ENCODE measurements at places on chromosomes 7 and 10. TPM values are rescaled to one million over a fixed set of nuclear protein-coding genes. Genes with fewer than 3 reads are reported as not detected.
A peak's percentile ranks its signal among the peaks of the same experiment; 100 is the strongest.

DNA sequence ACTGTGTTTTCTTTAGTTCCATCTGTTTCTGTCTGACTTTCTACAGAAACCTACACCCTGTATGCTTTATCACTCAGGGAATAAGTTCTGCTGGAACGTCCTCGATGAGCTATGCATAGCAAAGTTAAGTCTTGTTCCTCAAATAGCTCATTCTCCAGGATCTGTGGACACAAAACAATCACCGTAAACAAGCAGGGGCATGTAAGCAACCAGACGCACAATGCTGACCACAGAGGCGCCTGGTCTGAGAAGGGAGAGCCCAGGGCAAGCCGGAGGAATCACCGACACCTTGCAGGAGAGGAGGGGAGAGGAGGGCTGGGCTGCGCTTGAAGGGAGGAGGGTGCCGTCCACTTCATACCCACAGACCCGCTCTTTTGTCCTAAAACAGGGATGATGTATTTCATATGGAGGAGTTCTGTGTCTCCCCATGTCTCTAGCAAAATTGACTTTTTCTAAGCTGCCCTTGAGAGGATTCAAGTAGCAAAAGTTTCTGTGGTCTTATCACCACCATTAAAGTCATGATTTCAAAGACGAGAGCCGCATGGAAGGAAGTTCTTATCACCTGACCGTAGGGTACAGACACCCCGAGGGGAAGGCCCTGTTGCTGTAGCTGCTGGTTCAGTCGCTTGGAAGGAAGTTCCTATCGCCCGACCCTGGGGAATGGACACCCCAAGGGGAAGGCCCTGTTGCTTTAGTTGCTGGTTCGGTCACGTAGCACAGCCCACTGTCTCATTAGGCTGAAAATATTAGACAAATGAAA, 14.3 kb downstream of the CALML3 start:
- DNase-seq = no peak

- DNase-seq = no peak
These were observed 528.9 kb downstream of the CNTNAP2 start for GRCh38 chr7:146645383-146645976.

- DNase-seq = no peak
These were observed 12.4 kb downstream of the PAPOLB start for GRCh38 chr7:4849390-4849789.

GRCh38 chr7:77395626-77396025, 20.5 kb downstream of the GSAP start:
- no peak for DNase-seq

DNA sequence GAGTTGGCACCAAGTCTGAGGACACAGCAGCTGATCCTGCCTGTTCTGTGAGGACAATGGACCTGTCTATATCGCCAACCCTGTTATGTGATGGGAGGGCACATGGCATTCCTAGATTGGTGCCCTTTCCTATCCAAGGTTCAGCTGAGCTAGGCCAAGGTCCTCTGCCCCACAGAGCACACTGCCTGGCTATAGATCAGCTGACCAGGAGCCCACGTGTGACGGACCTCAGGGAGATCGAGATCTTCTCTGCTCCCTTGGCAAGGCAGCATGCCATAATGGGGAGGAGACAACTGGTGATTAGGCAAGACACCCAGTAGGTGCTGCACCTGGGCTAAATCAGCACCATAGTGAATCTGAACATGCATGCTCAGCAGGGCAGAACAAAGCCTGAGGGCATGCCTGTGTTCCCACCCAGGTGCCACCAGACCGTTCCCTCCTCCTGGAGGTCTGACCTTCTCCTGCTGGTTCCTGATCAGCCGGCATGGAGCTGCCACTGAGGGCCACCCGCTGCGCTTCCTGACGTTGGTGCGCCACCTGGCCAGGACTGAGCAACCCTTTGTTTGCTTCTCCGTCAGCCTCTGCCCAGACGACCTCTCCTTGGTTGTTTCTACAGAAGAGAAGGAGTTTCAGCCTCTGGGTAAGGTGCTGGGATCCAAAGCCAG, 93.7 kb downstream of the WDFY4 start:
- no peak for DNase-seq

PPP1R9A gene
- total RNA-seq = 32.2 TPM

- peak; percentile 14 for DNase-seq
These were observed 192.1 kb downstream of the DNAJB6 start for GRCh38 chr7:157528785-157529341.

SCART1 gene
- 0.72 TPM for total RNA-seq

SAMD9L gene
- total RNA-seq = 11.3 TPM

GRCh38 chr10:7412237-7412927, 1.5 kb upstream of the SFMBT2 start:
- DNase-seq = no peak

DNA sequence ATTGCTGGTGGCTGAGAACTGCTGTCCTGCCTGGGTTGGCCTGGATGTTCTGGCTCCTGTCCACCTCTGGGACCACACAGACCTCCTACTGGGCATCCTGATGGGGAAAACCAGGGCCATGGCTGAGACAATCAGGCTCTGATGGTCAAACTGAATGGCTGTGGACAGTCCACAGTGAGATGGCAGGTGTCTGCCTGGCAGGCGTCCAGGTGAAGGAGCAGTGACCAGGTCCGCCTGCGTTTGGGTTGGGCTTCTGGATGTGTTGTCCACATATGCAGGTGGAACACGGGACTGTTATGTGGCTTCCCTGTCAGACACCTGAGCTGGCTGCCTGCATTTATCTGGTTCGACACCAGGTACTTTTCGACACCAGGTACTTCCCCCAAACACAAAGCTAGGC, 241.7 kb downstream of the BUB3 start:
- no peak for DNase-seq

- no peak for DNase-seq
These were observed 54.4 kb upstream of the SEC61G start for GRCh38 chr7:54813398-54813797.

GRCh38 chr10:14652067-14652466, 122.6 kb downstream of the FAM107B start:
- no peak for DNase-seq

FZD1 gene
- 12.4 TPM for total RNA-seq

CPXM2 gene
- 8.0 TPM for total RNA-seq

- DNase-seq = peak; percentile 21
These were observed 50.7 kb downstream of the PDGFA start for GRCh38 chr7:468681-469562.

DNA sequence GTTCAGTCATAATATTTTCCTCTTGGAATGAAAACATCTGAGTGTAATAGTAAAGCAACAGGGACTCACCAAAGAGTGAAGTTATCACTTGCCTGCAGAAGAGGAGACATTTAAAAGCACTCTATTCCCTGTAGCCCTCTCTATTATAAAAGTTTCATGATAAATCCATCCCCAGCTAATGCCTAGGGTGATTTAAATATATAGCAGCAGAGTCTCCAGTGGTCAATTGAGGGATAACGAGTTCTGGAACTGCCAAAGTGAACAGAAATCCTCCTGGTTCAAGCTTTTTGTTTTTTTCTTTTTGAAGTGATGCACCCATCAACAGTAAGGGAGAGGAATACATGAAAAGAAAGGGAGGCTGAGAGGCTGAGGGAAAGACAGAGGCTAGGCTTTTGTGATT, 87.3 kb downstream of the EVX1 start:
- DNase-seq = no peak

DNA sequence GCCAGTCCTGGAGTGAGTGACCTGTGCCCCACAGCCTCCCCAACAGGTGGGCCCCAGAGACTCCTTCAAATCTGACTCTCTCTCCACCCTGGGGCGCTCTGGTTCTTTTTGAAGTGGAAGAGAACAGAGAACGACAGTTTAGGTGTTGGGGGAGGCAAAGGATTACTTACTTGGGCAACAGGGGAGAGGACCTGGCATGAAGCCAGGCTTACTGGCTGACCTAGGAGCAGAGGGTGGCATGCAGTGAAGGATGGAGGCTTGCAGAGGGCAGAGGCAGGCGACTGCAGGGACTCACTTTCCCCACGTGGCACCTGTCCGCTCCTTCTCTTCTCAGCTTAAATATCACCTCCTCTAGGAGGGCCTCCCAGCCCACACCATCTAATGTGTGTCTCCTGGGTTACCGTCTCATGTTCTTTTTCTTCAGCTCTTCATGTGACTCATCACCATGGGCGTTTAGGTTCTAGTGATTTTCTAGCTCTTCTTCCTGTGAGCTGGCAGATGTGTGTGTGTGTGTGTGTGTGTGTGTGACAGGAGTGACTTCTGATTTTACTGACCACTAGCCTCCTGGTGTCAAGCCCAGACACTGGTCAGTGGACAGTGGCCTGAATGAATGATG, 15.5 kb downstream of the LZTS2 start:
- no peak for DNase-seq

CDNF gene
- total RNA-seq = 6.0 TPM

GRCh38 chr10:127392351-127393235, 156.5 kb upstream of the NPS start:
- DNase-seq = peak; percentile 31

DNA sequence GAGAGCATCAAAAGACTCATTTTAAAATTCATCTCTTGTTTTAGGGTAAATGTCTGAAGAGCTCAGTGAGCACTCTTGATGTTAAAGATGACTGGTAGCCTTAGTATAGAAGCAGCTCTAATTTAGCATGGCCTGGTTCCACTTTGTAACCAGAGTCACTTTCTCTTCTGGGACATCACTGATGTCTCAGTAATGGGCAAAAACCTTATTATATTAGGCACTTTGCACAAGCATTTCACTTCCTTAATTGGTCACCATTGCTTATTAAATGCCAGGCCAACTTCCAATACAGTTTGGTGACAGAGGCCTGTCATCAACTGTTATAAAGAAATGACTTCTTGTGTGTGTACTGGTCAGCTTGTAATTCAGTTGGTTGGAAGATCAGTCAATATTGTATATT, 53.0 kb downstream of the STEAP1B start:
- no peak for DNase-seq

DNA sequence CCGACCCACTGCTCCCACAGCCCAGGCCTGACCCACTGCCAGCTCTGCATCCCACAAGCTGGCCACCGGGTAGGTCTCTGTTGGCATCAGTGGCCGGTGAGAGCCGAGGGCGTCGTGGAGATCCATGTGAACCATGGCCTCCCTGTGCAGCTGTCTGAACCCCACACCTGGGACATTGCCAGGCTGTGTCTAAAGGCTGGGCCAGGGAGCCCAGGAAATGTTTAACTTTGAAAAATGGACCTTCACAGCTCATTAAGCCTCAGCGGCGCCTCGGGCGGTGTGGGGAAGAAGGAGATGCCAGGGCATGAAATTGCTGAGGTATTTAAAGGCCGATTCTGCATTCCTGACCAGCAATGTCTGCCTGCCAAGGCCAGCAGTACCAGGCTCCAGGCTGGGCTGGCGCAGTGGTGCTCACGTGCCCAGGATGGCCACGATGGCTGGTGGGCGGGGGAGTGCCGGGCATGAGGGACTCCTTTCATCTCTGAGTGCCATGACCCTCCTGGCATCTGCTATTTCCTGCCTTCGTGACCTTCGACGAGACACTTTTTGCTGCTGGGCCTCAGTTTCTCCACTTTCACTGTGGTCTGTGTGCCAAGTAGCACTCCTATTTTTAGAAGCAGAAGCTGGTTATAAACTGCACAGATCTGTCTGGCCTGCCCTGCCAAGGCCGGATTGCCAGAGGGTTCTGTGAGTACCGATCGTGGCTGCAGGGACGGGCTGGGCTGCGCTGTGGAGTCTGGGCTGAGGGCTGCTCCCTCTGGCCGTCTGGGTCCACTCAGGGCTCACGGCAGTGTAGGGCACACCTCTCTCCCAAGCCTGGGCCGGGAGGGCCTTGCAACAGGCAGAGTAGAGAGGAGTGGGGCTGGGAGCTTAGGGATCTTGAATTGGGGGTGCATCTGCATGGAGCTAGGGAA, 21.8 kb downstream of the ELFN1 start:
- DNase-seq = no peak

KCNIP2 gene
- total RNA-seq = 6.8 TPM

DNA sequence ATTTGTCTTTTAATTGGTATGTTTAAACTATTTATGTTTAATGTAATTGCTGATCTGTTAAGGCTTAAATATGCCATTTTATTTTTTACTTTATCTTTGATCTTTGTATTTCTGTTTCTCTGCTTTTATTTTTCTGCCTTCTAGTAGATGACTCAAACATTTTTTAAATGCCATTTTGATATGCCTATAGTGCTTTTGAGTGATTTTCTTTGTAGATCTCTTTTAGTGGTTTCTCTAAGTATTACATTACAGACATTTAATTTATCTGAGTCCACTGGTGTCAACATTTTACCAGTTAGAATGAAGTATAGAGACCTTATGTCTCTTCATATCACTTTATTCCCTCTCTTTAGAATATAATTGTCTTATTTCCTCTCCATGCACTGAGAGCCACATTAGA, 32.7 kb downstream of the IL6 start:
- DNase-seq = no peak

DNA sequence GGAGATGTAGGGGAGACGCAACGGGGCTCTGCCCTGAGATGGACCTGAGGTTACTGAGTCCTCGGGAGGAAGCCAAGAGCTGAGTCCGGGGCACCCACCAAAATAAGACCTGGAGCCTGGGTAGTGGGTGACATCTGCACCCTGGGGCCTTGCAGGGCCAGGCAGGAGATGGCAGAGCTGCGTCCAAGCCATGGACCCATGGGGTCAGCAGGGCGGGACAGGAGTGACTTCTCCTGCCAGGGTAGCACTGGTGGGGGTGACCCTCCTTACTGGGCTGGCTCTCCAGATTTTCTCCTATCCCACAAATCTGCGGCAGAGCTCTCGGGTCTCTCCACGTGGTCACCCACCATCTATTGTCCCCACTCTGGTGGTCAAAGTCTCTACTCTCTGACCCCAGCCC, 2.1 kb downstream of the GHRHR start:
- DNase-seq = no peak

- DNase-seq = no peak
These were observed 200.3 kb downstream of the SFMBT2 start for GRCh38 chr10:7210516-7210915.

EBLN1 gene
- not detected for total RNA-seq

WEE2 gene
- not detected for total RNA-seq

GPRIN2 gene
- not detected for total RNA-seq

DNA sequence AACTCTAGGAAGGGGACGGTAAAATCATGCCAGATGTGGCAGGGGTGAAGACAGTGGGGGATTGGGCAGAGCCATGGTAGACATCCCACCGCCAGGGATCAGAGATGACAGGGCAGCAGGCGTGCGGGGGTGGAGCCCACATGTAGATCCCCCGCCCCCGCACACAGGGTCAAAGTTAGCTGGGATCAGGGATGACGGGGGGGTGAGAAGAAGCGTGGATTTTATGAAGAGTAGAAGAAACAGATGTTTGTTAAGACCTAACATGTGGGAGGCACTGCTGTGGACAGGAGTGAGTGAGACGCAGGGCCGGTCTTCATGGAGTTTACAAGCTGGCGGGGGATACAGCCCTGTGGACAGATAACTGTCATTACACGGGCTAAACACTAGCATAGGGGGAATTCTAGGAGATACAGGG, 154.0 kb upstream of the KLF14 start:
- DNase-seq = no peak

GPR15LG gene
- not detected for total RNA-seq

IRF5 gene
- total RNA-seq = 2.2 TPM

GRCh38 chr7:105808703-105809590, 67.5 kb downstream of the ATXN7L1 start:
- DNase-seq = no peak

- no peak for DNase-seq
These were observed 659.2 kb downstream of the SDK1 start for GRCh38 chr7:3960050-3960763.

GRCh38 chr10:74888962-74889661, 62.7 kb downstream of the KAT6B start:
- DNase-seq = no peak
